NCI-H1694 (cell line): ENCODE measurements at places on chromosomes 1 and 21.
A peak's percentile ranks its signal among the peaks of the same experiment; 100 is the strongest.

DNA sequence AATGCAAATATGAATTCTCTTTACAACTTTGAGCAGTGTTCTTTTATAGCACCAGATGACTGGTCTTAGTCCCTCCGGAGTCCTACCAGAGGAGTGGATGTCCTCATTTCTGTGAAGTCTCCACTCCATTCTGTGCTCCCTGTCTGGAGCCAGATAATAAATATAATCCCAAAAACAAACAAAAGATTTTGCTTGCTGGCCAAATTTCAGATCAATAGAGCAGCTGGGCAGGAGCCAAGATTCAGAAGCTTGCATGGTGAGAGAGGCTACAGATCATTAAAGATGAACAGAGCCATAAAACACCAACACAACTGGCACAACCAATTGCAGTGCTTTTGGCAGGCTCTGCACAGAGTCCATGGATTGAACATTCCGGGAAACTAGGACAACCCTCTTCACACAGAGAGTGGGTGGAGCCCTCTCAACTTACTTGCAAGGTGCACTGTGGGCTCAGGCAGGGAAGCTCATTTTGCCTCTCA is 231.5 kb upstream of the SNX7 start:
- peak; percentile 17 for DNase-seq

DNA sequence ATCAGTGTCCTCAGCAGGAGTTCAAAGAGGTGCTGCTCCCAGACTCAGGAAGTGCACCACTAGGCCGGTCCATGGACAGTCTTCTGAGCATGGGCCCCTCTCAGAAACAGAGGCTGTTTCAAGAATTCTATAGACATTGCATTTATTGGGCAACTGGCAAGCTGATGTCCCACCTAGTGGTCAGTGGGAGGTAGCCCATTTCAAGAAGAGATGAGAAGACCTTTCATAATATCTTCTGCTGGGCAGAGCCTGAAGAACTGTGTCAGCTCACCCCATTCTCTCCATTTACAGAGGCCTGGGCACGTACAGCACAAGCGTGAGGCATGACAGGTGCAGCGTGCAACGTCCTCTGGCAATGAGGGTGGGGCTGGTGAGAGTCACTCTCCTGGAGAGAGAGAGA is 216.0 kb downstream of the DYRK1A start:
- DNase-seq, result no peak

DNA sequence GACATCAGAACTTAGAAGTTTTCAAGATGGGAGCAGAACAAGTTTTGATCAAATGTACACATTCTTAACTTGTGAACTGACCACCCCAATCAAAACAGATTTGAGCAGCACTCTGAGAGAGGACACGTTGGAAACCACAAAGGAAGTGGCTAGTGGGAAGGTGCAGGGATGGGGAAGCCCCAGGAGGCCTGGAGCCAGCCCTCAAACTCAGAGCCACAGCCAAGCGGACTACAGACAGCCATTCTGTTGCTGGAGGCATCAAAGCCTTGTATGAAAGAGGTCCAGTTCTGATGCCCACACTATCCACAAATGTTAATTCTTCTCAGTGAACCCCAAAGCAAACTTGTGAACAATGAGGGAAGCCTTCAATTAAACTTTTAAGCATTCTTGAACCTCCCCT is 143.6 kb upstream of the RAB4A start:
- no peak for DNase-seq

DNA sequence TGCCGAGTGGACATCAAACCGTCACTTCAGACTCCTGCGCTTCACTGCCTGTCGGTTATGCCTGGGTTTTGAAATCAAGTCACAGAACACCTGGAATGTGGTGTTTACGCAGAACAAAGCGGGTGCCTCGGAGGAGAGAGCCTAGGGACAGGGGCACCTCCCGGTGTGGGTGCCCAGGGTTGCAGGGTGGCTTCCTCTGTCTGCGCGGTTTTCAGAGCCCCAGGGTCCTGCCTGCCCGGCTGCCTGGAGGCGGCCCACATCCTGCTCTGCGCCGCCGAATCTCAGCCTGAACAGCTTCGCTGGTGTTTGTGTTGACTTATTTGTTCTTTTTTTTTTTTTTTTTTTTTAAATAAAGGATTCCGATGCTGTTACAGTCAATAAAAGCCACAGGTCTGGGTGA is 113.5 kb upstream of the COL6A1 start:
- no peak for DNase-seq

DNA sequence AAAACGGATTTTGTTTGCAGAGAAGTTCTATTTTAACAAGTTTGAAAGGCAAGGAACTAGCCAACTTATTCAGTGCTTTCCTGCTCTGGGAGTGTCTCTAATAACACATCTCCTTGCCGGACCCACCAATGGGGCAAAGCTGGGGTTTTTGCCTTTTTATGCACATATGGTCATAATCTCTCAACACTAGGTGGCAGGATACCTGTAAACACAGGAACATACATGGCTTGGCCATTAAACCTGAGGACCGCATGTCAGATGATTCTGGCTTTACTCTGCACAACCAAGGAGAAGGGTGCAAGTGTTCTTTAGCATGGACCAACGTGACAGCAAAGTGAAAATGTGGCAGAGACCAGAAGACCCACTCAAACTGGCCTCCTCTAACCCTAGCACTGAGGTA is 4.9 kb downstream of the TMEM9 start:
- peak; percentile 37 for DNase-seq

DNA sequence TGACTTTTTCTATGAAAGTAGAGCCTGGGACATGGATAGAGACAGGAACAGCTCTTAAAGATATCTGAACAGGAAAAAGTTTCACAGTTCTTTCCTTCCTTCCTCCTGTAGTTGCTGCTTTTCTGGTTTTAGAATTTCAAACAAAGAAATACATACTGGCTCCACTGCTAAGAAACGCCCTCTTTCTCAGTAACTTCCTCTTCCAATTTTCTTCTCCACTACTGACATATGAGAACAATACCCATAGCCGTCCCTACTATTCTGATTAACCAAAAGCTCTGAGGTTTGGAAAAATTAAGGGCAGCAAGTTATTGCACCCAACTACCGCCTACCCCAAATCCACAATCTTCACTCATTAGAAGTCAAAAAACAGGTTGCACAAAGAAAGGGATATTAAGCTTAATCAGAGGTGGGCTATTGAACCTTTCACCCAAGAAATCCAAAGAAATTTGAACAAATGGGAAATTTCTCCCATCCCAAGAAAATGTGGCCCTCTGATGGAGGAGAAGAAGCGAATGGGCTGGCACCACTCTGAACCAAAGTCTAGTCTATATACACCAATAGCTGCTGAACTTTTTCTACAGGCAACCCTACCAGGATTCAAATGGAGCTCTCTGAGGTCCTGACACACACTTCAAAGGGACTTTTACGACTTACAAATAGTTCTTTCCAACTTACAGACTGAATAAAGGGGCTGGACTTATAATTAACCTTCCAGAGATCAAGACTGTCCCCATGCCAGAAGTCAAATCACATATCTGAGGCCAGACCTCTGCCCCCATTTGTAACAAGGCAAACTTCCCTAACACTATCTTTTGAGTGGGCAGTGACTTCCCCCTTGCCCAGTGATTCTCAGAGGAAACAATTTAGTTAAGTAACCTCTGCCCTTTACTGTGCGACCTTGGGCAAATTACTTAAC is 1.7 kb downstream of the WASF2 start:
- DNase-seq, result no peak

- no peak for DNase-seq
Observed at GRCh38 chr1:221888218-221888617, 146.3 kb upstream of the DUSP10 start.

DNA sequence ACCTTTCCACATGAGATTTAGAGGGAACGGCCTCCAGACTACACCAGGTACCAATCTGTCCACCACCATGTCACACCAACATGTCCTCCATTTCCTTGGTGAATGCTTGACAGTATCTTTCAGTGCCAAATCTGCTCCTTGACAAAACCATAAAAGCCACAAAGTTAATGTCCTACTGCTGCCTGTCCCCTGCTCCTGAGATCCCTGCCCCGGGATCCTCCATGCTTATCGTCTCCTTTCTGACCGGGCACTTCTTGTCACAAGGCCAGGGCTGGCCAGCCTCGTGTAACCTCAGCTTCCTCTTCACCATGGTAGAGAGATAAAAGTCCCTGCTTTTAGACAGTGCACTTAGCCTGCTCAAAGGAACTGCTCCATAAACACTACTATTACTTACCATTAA is 136.2 kb downstream of the NAV1 start:
- no peak for DNase-seq

DNA sequence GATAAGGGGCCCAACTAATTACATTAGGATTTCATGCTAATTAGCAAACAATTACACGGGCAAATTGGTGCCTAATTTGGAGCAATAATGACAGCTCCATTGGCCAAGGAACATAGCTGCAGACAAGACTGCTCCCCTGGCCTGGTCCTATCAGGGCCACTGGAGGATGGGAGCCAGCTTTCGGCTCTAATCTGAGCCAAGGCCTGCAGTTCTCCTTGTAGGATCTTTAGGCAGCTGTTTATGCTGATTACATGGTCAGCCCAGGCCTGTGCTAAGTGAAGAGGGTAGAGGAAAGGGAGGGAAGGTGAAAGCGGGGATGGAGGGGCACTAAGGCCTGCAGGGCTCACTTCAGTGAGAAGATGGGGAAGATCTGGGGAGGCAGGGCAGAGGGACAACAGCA is 12.4 kb upstream of the ADGRB2 start:
- no peak for DNase-seq

- no peak for DNase-seq
Observed at GRCh38 chr21:39911286-39912199, 44.3 kb downstream of the PCP4 start.

- DNase-seq, result no peak
Observed at GRCh38 chr21:43739621-43740435, 20.9 kb downstream of the PDXK start.

- peak; percentile 78 for DNase-seq
Observed at GRCh38 chr1:153533689-153534201, 2.0 kb downstream of the S100A6 start.

DNA sequence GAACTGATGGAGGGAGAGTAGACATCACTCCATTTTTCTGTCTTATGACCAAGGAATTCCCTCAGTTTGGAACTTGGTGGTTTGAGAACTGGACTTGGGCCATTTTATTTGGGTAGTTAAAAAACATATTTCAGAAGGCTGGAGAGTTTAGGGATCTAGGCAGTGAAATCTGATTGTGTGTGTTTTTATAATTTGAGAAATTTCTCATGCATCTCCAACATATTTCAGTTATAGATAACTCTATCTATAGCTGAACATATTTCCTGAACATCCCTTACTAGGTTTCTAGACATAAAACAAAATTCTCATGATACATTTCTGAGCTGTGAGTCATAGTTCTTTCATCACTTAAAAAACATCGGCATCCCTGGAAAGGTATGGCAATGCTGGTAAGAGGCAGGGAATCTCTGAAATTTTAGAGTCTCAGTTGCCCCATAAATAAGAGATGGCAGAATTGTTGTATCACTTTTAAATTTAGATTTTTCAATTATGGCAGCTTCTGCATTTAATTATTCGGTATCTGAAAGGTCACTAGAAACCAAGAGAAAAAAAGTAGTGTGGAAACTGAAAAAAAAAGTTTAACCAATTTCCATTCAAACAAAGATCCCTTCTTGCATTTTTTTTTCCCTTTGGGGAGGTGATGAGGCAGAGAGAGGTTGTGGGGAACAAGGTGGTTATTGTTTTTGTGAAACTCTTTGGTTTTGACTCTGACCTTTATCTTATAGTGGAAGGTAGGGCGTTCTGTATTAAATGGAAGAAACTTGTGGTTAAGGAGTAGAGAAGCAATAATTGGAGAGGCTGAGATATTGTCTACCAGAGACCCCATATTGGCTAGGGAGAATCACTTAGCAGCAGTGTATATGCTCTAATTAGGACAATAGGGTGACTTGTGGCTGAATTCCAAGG is 102.9 kb downstream of the FASLG start:
- DNase-seq, result no peak

GRCh38 chr1:109225308-109225707 is 11.6 kb downstream of the SARS1 start:
- no peak for DNase-seq

- DNase-seq, result no peak
Observed at GRCh38 chr1:47783638-47784496, 213.3 kb downstream of the TRABD2B start.

DNA sequence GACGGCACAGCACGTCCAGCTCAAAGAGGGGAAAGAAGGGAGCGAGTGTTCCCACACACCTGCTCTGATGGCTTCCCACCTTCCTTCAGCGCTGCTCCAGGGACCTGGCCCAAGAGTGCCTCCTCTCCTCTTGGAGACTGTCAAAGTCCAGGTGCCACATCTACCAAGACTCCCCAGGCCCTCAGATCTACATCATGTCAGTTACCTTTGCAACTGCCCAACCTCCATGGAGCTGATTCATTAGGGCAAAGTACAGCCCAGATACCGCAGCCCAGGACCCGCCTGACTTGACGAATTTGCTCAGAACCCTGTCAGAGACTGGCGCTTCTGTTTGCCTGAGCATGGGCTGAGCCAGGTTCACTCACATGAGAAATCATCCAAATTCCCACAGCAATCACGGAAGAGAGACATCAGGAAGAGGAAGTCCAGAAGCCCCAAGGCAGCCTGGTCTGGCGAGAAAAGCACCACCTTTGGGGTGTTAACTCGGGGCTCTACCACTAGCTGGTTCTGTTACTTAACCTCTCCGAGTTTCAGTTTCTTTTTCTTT is at the start of gene SEC16B:
TSS of gene SEC16B (minus strand) at position 234 of the 547 bp plus-strand sequence. CDS start 2,077 bp downstream, outside the sequence.
- DNase-seq, result no peak

- no peak for DNase-seq
Observed at GRCh38 chr1:30452925-30453324, 270.5 kb downstream of the MATN1 start.

DNA sequence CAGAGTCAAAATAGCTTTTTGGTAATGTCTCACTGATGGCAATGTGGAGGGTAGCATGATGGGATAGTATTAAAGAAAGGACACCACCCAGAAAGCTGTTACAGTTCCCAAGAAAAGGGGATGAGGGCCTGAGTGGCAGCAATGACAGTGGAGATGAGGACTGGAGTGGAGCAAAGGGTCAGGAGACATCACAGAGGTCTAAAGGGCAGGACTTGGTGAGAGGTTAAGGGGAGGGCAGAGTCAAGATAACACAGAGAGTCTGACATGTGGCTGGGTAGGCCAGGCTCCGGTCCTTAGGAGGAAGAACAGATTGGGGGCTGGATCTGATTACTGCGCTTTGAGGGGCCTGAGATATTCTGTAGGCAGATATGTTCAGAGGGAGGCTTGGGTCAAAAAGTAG is 19.3 kb downstream of the ELF3 start:
- no peak for DNase-seq

DNA sequence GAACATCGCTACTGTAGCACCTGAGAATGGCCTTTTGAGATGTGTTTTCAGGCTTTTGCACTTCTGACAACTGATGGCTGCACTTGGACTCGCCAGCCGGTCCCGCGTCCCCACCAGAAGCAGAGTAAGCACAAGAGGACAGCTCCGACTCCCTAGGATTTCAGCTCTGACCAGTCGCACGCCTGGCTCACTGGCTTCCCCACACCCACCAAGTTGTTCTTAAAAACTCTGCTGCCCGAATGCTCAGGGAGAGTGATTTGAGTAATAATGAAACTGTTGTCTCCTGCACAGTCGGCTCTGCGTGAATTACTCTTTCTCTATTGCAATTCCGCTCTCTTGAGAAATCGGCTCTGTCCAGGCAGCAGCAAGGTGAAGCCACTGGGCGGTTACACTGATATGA is 40.2 kb upstream of the NLRP3 start:
- DNase-seq, result no peak

GRCh38 chr1:11978301-11978700 is 1.9 kb upstream of the MFN2 start:
- DNase-seq, result no peak
